Activated CD4-positive, alpha-beta T cell treated with anti-CD3 and anti-CD28 coated beads, Interleukin-2, amount 50 U/mL, for 48 hours (primary cell): ENCODE measurements at places on chromosomes 7 and 10.

- no peak for DNase-seq
Observed at GRCh38 chr7:126065766-126066165, 1136.1 kb upstream of the POT1 start.

DNA sequence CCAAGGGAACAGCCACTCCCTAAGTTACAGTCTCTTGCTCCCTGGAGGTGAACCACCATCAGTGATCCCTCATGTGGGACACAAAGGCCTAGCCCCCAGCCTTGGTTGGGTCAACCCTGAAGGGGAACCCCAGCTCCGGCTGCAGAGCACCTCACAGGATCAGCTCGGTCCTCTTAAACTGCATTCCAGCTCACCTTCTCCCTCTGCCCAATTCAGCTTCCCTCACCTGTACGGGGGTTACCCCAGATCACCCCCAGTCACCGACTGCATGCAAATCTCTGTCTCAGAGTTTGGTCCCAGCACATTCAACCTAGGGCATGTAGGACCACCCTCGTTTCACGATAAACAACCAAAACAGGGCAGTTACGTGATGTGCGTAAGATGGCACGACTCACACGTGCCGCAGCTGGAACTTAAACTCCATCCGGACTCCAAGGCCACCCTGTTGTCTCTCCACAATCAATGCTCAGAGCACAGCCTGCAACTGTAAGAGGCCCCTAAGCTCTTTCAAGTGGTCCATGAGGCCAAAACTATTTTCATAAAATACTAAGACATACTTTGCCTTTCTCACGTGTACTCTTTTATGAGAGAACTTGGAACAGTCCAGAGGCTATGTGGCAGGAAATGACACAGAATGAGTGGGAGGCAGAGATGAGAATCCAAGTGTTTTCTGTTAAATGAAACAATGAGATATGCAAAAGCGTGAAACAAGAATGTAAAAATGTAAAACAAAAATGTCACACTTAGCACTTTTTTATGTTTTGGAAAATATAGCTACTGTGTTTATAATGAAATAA, 285.2 kb downstream of the PTPRN2 start:
- no peak for DNase-seq

DNA sequence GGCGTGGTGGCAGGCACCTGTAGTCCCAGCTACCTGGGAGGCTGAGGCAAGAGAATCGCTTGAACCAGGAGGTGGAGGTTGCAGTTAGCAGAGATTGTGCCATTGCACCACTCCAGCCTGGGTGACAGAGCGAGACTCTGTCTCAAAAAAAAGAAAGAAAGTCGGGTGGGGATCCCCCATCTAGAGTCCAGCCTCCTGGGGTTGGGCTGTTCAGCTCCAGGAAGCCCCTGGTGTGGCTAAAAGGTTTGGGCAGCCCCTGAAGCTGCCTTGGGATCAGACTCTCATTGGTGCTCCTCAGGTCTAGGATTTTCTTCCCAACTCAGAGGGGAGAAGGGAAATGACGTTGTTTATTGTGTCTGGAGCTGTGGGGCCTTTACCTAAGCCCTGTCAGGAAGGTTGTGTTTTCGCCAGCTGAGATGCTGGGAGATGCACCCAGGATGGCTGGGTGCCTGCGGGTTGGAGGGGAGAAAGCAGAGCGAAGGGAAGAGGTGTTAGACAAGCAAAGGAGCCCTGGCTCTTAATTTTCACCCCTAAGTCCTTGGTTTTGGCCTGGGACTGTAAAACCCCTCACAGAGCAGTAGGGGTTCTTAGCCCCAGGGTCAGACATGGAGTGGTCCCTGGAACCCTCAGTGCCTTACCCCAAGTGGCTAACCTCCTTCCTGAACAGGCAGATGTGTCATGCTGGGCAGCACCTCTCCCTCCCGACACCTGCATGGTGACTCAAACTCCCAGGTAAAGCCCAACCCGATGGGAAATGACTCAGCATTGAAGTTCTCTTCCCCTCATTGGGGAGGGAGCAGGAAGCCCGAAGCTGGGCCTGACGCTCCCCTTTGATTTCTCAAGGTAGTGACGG, 21.1 kb downstream of the PLAU start:
- DNase-seq = peak; percentile 65

GRCh38 chr7:45229156-45229920, 71.7 kb downstream of the RAMP3 start:
- no peak for DNase-seq

- DNase-seq = no peak
Observed at GRCh38 chr10:71752391-71753090, 20.8 kb downstream of the VSIR start.

- DNase-seq = no peak
Observed at GRCh38 chr10:124971276-124971675, 29.4 kb downstream of the ZRANB1 start.

DNA sequence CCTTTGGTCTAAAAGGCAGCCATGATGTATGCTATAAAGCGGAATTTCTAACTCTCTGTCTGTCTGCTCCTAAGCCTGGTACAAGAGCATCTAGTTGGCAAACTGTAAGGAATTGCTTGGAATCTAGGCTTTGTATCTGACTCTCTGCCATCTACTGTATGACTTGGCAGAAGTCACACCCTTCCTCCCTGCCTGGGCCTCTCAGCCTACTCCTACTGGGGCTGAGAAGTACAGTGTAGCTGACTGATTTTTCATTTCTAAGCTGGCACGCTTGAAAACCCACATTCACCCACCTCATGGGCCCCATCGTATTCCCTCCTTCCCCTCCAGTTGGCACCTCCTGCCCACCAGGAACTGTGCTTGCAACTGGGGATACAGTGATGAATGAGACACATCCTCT, 435.2 kb downstream of the PLXNA4 start:
- DNase-seq = no peak

GRCh38 chr7:38927751-38928150, 18.8 kb upstream of the VPS41 start:
- DNase-seq = no peak

GRCh38 chr7:22326181-22326580, 30.8 kb downstream of the RAPGEF5 start:
- DNase-seq = no peak

- DNase-seq = no peak
Observed at GRCh38 chr10:109966961-109967738, 40.6 kb upstream of the ADD3 start.

DNA sequence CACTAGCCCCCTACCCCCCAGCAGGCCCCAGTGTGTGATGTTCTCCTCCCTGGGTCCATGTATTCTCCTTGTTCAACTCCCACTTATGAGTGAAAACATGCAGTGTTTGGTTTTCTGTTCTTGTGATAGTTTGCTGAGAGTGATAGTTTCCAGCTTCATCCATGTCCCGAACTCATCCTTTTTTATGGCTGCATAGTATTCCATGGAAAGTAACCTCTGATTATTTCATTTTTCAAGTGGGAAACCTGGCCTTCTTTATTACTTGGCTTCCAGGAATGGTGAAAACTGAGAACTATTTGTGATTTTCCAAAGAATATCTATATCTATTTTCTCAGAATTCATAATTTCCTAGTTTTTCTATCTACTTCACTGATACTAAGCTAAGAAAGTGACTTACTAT, 235.0 kb downstream of the MTERF1 start:
- no peak for DNase-seq

DNA sequence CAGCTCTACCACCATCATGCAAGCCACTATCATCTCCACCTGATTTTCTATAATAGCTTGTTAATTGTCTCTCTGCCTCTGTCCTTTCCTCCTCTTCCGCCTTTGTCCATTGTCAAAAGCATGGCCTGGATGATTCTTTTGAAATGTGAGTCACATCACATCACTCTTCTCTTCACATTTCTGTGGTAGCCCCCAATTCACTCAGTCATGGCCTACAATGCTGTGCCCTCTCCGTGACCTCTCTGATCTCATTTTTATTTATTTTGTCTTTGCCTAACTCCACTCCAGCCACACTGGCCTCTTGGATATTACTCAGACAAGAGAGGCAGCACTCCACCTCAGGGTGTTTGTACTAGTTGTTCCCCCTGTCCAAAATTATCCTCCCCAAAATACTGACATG, 4.9 kb upstream of the ABCB4 start:
- no peak for DNase-seq

DNA sequence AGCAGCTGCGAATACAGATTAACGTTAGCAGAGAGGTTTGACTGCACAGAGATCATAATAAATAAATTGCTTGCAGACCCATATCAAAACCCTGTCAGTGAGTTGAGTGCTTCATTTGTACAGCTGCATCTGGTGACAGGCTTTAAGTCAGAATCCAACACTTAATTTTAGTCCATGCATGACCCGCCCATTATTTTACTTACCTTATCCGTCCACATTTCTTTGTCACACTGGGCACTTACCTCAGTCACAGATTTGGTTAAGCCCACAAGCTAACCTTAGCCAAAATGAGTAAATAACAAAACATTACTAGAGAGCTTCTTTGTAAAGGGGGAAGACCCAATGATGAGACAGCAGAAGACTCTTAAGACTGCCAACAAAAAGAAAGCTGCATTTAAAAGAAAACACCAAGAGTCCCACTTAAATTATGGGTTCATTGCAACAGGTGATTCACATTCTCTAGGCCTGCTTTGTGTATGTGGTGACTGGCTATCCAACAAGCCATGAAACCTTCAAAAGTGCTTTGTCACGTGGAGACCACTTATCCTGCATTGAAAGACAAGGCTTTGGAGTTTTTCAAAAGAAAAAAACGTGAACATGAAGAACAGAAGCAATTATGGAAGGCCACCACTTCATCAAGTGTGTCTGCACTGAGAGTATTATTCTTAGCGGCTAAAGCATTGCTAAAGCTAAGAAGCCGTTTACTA, 32.2 kb downstream of the PHTF2 start:
- no peak for DNase-seq

GRCh38 chr7:69813637-69814240, 215.5 kb downstream of the AUTS2 start:
- no peak for DNase-seq

GRCh38 chr7:69757981-69758430, 159.7 kb downstream of the AUTS2 start:
- DNase-seq = no peak

DNA sequence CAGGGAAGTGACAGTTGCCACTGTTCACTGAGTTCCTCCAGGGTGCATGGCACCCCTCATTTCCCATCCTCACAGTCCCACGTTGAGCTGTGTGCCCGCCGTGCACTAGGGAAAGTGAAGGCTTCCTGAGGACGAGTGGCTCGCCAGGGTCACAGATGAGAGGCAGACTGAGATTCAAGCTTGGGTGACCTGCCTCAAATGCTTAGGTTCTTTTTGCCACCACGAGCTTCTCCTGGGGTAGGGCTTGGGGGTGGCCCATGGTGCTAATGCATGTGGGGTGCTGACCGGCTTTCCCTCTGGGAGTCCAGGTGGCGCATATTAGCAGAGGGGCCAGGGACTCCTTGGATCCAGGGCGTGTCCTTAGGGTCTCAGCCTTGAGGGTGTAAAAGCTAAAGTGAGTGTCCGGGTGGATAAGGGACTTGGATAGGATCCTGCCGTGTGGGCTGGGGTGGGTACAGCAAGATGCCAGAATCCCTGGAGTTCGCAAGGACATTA, 1.9 kb downstream of the CALHM2 start:
- DNase-seq = no peak

DNA sequence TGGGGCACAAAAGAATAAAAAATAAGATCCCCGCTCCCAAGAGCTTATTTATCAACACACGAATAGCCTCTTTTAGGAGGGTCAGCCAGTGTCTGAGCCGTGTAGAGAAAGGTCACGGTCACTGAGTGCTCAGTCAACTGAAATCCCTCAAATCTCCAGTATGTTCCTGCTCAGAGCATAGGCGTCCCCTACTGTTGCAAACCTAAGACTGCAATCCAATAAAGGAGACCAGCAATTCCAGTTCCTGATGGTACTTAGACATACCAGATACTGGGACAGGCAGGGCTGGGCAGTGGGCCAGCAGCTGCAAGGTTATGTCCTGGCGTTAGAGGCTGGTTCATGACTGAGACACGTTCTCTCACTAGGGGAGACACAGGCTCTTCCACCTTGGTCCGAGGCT, 93.6 kb downstream of the CACNB2 start:
- DNase-seq = no peak

DNA sequence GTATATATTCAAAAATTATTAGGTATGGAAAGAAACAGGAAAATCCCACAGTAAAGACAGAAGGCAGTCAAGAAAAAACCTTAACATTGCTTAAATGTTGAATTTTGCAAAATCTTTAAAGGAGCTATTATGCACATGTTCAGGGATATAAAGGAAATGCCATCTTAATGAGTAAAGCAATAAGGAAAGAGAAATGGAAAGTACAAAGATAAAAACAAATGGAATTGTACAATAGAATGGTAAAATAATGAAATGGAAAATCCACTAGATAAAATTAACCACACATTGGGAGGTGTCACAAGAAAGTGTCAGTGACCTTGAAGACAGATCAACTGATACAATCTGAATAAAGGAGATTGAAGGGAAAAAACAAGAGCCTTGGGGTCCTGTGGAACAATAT, 82.0 kb downstream of the KIF20B start:
- no peak for DNase-seq

DNA sequence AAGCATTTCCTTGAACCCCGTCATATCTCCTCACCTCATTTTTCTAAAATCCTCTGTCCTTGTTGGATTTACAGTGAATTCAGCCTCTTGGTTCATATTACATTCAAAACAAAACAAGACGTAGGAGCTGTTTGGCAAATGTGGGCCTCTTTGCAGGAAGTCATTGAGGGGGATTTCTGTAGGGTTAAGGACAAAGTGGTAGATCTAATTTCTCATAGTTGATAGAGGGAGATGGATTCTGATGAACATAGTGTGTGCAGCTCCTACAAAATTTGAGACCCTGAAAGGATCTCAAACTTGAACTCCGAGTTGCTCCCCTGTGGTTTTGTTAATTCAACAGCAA, 682 bp downstream of the TBXAS1 start:
- DNase-seq = no peak

DNA sequence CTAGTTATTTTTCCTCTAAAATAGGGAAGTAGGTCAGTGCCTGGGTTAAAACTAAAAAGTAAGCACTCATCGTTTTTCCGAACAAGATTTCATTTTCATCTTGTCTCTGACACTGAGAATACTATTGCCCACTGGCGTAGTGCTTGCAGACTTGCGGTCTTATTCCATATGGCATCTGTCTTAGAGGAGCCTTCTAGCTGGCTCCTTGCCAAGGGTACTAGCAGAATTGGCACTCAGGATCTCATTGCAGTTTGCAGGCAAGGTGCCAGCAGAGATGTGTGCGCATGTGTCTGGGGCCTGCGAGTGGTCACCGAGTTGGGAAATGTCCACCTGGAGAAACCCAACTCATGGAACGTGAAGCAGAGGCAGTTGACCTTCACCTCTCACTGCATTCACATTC, 143.4 kb downstream of the CELF2 start:
- no peak for DNase-seq

- peak; percentile 81 for DNase-seq
Observed at GRCh38 chr10:95183271-95184230, 10.5 kb upstream of the ACSM6 start.

- no peak for DNase-seq
Observed at GRCh38 chr10:53064614-53065013, 292.0 kb upstream of the MBL2 start.

- no peak for DNase-seq
Observed at GRCh38 chr7:75795831-75796285, 17.7 kb downstream of the CCL24 start.
